MG63 (cell line): ENCODE measurements at places on chromosomes 6 and 20.
A peak's percentile ranks its signal among the peaks of the same experiment; 100 is the strongest.

- DNase-seq: no peak
Measured at GRCh38 chr6:23477586-23477985, 648.4 kb upstream of the NRSN1 start.

DNA sequence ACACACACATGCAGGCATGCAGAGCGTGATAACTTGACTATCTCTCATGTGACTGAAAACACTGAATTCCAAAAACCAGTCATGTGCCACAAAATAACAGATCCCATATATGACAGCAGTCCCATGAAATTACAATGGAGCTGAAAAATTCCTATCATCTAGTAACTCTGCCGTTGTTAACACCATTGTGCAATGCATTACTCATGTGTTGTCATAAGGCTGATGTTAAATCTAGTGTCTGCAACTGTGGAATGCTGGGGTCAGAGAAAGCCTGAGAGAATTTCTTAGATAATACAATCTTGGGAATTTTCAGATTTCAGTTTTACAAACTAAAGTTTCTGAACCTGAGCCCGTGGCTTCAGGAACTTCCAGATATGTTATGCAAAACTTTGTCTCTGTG, 70.2 kb downstream of the LYRM4 start:
- DNase-seq: peak; percentile 4

- peak; percentile 85 for DNase-seq
Measured at GRCh38 chr6:134374491-134375219, 56.7 kb upstream of the SGK1 start.

GRCh38 chr6:28134015-28134414, 7.7 kb upstream of the ZKSCAN8 start:
- peak; percentile 6 for DNase-seq

DNA sequence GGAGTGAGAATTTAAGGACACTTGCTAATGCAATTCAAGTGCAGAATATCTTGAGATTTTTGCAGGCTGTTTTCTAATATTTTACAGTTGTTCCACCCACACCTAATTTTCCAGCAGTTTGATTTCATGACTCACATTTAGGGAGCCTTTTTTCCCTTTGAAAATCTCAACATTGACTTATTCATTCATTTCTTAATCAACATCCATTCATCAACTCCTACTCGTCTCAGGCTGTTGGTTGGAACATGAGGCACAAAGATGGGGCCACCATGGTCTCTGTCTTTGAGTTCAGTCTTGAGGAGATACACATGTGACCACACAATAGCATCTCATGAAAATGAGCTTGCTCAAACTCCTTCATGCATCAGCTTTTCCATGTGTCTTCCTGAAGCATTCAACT, 135.6 kb downstream of the UNC5CL start:
- DNase-seq: no peak

- no peak for DNase-seq
Measured at GRCh38 chr20:41837669-41838224, 219.6 kb upstream of the CHD6 start.

- DNase-seq: no peak
Measured at GRCh38 chr20:57161478-57162361, 104.7 kb downstream of the BMP7 start.

GRCh38 chr6:170186006-170186935, 104.6 kb downstream of the DLL1 start:
- no peak for DNase-seq

- no peak for DNase-seq
Measured at GRCh38 chr6:18380158-18380836, 6.9 kb upstream of the RNF144B start.

DNA sequence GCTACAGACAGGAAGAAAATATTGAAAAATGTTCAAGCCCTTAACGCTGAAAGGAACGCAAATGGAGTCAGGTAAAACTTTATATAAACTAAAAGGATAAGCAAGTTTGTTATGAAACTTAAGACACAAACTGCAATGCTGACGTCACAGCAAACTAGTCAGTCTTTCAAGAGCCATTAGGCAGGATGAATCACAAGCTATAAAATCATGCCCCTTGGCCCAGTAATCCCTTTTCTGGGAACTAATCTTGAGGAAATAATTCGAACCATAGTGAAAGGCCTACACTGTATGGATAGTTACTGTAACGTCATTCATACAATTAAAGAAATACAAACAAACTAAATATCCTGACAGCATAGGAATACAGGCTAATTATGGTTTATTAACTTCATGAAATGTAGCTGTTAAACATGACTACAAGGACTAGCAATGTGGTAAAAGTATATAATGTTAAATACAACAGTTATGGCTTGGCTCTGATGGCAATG, 42.7 kb upstream of the HINT3 start:
- DNase-seq: peak; percentile 76

- DNase-seq: peak; percentile 59
Measured at GRCh38 chr6:131923356-131923755, 27.8 kb downstream of the CCN2 start.

GRCh38 chr20:17624070-17624469, 54.2 kb downstream of the DSTN start:
- no peak for DNase-seq

DNA sequence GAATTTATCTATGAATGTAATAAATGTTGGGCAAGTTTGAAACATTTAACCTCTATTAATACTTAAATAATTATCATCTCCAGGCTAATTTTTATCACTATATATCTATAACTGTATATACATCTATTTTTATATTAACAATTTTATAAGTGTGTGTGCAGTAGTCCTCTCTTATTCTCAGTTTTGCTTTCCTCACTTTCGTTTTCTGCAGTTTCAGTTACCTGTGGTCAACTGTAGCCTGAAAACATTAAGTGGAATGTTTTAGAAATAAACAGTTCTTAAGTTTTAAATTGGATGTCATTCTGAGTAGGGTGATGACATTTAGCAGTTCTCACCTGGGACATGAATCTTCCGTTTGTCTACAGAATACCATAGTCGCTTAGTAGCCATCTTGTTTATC, 379.4 kb upstream of the MAN1A1 start:
- DNase-seq: no peak

DNA sequence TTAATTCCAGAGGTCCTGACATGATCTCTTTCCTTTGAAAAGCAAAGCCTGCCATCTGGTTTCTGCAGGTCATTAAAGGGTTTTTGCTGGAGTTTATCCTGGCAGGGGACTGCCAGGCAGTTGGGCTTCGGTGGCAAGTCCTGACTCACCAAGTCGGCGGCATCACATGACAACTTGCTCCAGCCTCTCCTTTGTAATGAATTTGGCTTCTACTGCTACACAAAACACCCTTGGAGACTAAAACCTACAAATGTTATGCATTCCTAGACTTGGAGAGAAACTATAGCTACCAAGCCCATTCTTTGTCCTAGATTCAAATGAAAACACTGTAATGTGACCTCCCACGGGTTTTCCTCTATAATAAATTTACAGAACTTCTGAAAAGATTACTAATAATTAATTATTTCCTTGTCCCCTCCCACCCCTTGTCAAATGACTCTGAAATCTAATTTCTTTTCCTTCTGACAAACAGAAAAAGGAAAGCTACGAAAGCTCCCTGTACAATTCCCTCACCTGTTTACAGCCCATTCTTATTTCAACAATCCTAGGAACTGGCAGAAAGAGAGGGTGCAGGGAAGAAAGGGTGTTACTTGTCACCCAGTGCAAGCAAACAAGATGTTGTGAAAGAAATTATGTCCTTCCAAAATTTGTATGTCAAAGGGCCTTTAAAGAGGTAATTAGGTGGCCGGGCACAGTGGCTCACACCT, 62.9 kb downstream of the QRSL1 start:
- peak; percentile 85 for DNase-seq

- DNase-seq: no peak
Measured at GRCh38 chr20:1241456-1241855, 15.6 kb downstream of the RAD21L1 start.

- no peak for DNase-seq
Measured at GRCh38 chr6:148557796-148558321, 189.0 kb upstream of the UST start.

- no peak for DNase-seq
Measured at GRCh38 chr20:43046966-43047365, 142.7 kb downstream of the PTPRT start.

DNA sequence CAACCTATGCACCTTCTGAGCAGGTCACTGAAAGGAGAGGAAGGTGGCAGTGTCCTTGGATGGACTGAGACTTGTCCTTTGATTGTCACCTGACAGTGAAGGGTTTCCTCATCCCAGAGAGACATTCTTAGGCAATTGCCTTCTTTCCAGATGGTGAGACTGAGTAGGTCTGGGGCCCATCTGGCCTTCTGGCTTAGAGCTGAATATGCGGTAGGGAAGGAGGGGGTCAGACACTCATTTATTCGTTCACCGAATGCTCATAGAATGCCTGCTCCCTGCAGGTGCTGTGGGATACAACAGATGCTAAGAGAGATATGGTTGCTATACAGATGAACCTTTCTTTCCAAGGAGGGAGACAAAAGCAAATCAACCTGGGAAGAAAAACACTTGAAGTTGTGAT, 76.8 kb downstream of the BMP6 start:
- DNase-seq: no peak

DNA sequence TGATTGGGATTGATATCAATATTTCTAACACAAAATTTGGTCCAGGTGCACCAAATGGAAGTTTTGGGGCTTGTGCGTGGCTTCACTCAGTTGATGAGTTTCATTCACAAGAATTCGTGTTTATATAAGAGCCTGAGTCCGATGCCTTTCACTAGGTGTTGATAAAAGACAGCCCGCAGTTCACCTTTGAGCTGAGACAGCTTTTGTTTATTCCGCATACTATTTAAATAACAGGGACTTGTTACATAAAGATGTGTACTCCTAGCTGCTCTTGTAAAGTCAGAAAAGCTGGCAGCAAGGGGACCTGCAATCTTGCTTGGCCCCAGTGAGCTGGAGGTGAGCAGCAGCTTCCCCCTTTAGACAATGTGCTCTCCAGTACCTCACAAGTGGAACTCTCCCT, 19.0 kb upstream of the NRN1 start:
- DNase-seq: no peak

- DNase-seq: no peak
Measured at GRCh38 chr6:10235344-10235743, 179.5 kb downstream of the TFAP2A start.

DNA sequence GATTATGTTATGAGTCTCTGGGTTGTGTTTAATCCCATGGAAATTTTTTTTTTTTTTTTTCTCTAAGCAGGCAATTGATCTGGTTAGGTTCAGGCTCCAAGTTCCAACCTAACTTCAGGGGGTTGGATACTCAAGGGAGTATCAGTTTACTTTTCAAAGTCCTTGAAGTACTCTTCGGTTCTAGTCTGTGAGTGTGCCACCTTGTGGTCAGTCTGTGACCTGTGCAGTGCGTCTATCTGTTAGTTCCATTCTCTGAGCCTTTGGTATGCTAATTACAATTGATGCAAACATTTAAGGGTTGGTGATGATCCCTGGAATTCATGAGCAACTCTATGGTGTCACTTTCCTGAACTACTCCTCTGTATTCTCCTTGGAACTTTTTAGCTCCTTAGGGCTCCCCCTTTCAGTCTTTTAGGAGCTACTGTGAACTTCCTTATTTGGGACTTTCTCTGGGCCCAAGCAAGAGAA, 342.0 kb downstream of the SOX4 start:
- DNase-seq: peak; percentile 19

GRCh38 chr20:50540620-50541605, 30.7 kb downstream of the PTPN1 start:
- no peak for DNase-seq

- peak; percentile 77 for DNase-seq
Measured at GRCh38 chr20:34872622-34873224, at the start of gene GGT7. TSS of gene GGT7 (minus strand) at chr20:34872856. CDS start at chr20:34872815, 41 bp downstream.

DNA sequence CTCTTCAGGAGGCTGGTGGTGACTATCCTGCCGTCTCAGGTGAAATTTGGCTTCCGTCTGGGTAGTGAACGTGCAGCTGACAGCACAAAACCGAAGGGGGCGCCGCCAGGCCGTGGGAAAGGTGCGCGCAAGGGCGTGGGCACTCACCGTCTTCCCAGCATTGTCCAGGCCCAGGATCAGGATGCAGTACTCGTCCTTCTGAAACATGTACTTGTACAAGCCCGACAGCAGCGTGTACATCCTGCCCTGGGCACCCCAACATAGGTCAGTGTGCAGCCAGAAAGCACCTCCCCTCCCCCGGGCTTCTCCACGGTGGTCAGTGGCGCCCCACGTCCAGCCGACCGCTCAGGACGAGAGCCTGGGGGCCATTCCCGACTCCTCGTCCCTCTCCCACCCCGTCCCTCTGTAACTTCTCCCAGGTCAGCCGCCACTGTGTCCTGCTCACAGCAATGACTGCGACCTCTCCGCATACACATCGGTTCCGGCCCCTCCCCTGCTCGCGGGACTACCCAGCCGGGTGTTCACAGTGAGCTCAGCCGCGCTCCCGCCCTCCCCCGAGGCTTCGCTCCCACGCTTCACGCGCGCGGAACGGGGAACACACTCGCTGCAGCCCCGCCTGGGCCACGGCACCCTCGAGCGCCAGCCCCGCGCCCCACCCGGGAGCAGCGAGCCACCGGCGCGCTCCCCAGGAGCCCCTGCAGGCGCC, 771 bp downstream of the ARFRP1 start:
- peak; percentile 66 for DNase-seq

- DNase-seq: peak; percentile 25
Measured at GRCh38 chr6:117906507-117906957, 532 bp upstream of the SLC35F1 start.

DNA sequence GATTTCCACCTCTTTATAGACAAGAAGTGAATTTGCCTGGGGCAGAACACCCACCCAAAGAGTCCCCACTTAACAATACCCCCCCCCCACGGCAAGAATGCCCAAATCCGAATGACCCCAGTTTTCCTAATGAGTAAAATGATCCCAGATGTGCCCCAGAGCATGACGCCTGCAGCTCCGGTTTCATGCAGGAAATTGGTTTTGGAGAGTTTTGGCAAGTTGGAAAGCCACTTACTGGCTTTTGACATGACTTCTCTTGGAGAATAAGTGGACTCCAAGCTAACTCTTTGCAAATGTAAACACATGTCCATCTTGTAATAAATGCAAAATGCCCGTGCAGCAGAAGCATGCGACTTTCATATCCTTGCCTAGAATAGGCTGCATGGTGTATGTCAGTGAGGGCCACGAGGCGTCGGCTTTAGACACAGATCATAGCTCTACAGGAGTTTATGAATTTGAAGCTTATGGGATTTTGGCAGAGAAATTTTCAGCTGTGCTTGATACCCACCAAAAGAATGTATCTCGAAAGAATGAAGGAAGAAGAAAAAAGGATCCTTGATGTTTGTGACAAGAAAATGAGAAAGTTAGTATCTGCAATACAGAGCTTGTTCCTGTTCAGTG, 24.2 kb downstream of the EDN3 start:
- DNase-seq: no peak

- DNase-seq: no peak
Measured at GRCh38 chr20:11060423-11061185, 386.8 kb upstream of the JAG1 start.

DNA sequence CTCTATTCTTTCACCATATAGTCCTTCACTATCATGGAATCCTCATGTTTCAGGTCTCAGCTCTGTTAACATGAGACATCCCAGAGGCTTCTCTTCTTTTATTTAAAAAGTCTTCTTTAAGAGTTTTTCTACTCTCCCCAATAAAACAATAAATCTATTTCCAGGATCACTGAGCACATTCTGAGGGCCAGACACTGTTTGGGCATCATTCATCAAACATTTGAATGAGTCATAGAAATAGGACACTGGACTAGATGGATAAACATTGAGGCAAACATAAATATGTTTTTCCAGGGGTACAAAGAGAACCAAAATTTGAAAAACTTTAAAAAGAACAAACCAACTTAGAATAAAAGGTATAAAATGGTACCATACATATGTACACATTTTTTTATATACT, 554.4 kb downstream of the KIF16B start:
- no peak for DNase-seq

- no peak for DNase-seq
Measured at GRCh38 chr6:124298730-124299129, 495.1 kb downstream of the NKAIN2 start.

GRCh38 chr6:35124356-35124755, 16.8 kb downstream of the TCP11 start:
- DNase-seq: no peak
